Stimulated activated CD8-positive, alpha-beta memory T cell treated with anti-CD3 and anti-CD28 coated beads, Interleukin-4, amount 100 ng/mL, for 1 hour (primary cell): ENCODE measurements at places on chromosomes 13 and 19.

GRCh38 chr19:42279902-42280814 lies 11.1 kb downstream of the CIC start:
- DNase-seq: peak; percentile 58

DNA sequence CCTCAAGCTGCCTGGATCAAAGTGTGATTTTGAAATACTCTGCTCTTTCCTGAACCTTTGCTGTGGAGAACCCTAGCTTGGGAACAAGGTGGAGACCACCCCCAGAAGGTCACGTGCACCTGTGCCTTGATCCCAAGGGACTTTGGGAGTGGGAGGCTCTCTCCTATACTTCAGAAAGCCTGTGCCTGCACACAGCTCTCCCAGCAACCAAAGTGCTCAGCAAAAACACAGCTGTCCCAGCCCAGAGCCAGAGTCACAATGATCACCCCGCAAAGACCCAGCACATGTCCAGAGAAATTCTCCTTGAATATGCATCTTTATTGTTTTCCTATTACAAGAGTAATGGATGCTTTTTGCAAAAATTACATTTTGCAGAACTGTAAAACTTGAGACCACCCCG lies 43.4 kb downstream of the TNFRSF19 start:
- DNase-seq: no peak

GRCh38 chr13:52842441-52842840 lies 6.0 kb downstream of the PCDH8 start:
- DNase-seq: no peak

DNA sequence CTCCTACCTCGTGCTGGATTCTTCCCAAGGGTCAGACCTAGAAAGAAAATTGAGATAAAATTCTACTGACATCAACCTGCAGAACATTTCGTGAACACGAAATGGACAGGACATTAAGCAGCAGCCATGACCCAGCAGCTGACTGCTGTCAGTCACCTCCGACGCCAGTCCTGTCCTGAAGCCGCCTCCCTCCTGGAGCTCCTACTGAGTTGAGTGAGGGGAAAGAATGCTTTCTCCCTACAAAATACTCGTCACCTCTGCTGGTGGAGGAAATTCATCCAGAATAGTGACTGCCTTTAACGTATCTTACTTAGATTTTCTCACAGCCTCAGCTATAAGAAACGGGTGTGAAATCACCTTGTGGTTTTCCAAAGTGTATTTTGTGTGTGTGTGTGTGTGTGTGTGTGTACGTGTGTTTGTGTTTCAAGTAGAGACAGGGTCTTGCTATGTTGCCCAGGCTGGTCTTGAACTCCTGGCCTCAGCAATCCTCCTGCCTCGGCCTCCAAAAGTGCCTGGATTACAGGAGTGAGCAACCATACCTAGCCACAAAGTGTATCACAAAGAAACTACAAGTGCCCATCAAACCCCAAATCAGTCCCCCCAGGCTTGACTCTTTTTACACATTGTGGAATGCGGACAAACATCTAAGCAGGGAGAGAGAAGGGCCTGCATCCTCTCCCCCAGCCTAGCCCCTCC lies 2.3 kb upstream of the C13orf42 start:
- no peak for DNase-seq
